IPS DF 6.9 (cell line): ENCODE measurements at places on chromosomes 6 and 20.

GRCh38 chr6:159633196-159633595, 59.8 kb downstream of the SOD2 start:
- H3K27ac ChIP-seq = no peak overlapping the region
- H3K4me3 ChIP-seq = no peak overlapping the region
- no peaks in the 10 kb centered on the region for H3K27me3 ChIP-seq
- no peak for DNase-seq

DNA sequence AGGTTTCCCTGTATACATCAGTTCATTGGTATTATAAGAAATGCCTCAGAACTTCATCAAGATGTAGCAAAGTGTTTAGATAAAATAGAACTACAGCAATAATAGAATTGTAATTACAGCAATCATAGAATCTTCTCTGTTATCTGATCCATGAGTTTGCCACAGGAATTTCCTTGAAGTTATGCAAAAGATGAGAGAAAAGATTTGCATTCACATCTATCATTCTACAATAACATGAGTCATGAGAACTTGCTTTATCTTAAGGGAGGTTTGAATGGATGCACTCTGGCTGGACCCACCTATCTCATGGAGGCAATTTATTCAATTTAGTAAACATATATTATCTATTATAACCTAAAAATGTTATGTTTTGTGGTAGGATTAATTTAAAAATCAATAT, 329.8 kb upstream of the EPHA7 start:
- H3K4me1 ChIP-seq = no peaks in the 10 kb centered on the region
- H3K4me3 ChIP-seq = no peak overlapping the region
- H3K36me3 ChIP-seq = no peaks in the 10 kb centered on the region
- H3K27ac ChIP-seq = no peak overlapping the region

GRCh38 chr20:59908855-59909254, 24.6 kb downstream of the SYCP2 start:
- H3K4me1 ChIP-seq = no peaks in the 10 kb centered on the region
- no peak overlapping the region for H3K27ac ChIP-seq

- no peak for DNase-seq
- no peaks in the 10 kb centered on the region for H3K27me3 ChIP-seq
- H3K4me1 ChIP-seq = peaks cover 1% of the 10 kb centered on the region; the same call in 1 of the 2 replicates
- no peak overlapping the region for H3K27ac ChIP-seq
- H3K36me3 ChIP-seq = no peaks in the 10 kb centered on the region
These were observed 60.7 kb downstream of the AKAP12 start for GRCh38 chr6:151300267-151300991.

DNA sequence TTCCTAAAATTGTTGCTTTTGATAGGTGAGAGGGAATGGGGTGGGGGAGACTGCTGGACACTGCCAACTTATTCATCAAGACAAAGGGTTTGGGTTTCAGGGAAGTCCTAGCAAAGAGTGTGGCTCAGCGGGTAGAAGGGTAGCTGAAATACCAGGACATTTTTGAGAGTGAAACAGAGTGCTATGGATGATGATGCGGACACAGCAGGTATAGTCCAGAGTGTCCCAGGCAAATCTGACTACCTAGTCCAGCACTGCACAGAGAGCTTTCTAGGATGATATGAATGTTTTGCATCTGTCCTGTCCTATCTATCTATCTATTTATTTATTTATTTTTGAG, 154.3 kb downstream of the BCAS1 start:
- H3K36me3 ChIP-seq = no peaks in the 10 kb centered on the region
- H3K27ac ChIP-seq = no peak overlapping the region

DNA sequence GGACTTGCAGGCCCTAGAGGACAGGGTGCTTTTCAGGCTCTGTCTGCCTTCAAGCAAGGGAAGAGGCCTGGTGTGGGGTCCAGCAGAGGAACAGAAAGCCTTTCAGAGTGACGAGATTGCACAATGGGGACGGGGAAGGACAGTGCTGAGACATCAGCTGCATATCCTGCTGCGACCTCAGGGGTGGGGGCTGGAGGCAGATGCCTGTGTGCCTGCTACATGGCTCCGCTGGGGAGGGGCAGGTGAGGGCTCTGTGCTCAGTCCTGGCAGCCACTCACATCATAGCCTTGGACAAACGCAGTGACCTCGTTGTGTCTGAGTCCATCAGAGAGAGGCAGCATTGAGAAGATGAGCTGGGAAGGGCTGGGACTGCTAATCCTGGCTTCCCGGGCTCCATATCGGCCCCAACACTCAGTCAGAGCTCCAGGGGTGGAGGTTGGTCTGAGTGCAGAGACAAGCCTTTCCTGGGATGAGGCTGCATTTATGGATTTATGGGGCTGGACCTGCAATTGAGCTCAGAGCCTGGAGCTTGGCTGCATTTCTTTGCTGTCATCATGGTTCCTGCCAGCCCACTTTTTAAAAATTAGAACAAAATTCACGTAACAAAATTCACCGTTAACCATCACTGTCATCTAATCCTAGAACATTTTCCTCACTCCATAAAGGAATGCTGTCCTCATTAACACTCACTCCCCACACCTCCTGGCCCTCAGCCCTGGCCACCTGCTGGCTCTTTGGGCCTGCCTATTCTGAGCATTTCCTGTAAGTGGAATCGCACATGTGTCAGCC, 196.9 kb upstream of the SLC24A3 start:
- H3K27me3 ChIP-seq = no peaks in the 10 kb centered on the region
- H3K36me3 ChIP-seq = no peaks in the 10 kb centered on the region
- H3K27ac ChIP-seq = no peak overlapping the region
- H3K4me1 ChIP-seq = no peaks in the 10 kb centered on the region
- no peak overlapping the region for H3K4me3 ChIP-seq

- no peaks in the 10 kb centered on the region for H3K36me3 ChIP-seq
- H3K27me3 ChIP-seq = no peaks in the 10 kb centered on the region
- no peak for DNase-seq
- H3K4me3 ChIP-seq = no peak overlapping the region
- no peaks in the 10 kb centered on the region for H3K4me1 ChIP-seq
These were observed 83.6 kb downstream of the PLEKHG1 start for GRCh38 chr6:150683320-150683719.

GRCh38 chr6:167401525-167402194, 76.8 kb downstream of the TTLL2 start:
- H3K27me3 ChIP-seq = no peaks in the 10 kb centered on the region
- no peak overlapping the region for H3K27ac ChIP-seq
- H3K4me1 ChIP-seq = no peaks in the 10 kb centered on the region
- H3K36me3 ChIP-seq = no peaks in the 10 kb centered on the region; the same call in 1 of the 2 replicates
- H3K4me3 ChIP-seq = no peak overlapping the region

DNA sequence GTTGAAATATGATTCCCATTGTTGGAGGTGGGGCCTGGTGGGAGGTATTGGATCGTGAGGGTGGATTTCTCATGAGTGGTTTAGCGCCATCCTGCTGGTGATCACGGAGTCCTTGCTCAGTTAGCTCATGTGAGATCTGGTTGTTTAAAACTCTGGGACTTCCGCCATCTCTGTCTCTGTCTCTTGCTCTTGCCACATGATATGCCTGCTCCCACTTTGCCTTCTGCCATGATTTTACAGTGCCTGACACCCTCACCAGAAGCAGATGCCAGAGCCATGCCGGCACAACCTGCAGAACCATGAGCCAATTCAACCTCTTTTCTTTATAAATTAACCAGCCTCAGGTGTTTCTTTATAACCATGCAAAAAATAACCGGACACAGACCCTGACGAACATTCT, 44.7 kb upstream of the ZFP64 start:
- H3K27ac ChIP-seq = no peak overlapping the region
- H3K36me3 ChIP-seq = no peaks in the 10 kb centered on the region
- H3K4me1 ChIP-seq = no peaks in the 10 kb centered on the region

DNA sequence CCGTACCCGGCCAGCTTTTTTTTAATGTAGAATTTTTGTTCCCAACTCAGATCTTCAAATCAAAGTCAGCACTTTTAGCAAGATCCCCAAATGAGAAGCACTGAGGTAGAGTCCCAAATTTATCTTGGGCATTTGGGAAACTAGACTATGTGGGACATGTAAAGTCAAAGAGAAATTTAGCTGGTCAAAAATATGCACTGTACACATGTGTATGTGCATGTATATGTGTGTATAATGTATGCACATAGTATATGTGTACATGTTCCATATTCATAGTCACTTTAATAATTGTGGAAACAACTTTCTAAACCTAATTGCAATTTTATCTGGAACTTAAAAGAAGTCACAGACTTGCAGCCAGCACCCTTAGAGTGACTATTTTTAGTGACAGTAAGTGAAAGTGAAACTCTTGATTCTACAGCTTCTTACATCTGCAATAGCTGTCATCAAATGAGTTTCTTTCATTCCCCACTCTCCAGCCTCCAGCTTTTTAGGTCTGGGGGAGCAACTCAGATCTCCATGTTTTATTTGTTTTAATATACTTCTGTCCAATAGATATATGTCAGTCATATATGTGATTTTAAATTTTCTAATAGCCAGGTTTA, 53.6 kb downstream of the CDC40 start:
- H3K27ac ChIP-seq = no peak overlapping the region
- no peaks in the 10 kb centered on the region for H3K27me3 ChIP-seq
- DNase-seq = no peak
- no peak overlapping the region for H3K4me3 ChIP-seq

DNA sequence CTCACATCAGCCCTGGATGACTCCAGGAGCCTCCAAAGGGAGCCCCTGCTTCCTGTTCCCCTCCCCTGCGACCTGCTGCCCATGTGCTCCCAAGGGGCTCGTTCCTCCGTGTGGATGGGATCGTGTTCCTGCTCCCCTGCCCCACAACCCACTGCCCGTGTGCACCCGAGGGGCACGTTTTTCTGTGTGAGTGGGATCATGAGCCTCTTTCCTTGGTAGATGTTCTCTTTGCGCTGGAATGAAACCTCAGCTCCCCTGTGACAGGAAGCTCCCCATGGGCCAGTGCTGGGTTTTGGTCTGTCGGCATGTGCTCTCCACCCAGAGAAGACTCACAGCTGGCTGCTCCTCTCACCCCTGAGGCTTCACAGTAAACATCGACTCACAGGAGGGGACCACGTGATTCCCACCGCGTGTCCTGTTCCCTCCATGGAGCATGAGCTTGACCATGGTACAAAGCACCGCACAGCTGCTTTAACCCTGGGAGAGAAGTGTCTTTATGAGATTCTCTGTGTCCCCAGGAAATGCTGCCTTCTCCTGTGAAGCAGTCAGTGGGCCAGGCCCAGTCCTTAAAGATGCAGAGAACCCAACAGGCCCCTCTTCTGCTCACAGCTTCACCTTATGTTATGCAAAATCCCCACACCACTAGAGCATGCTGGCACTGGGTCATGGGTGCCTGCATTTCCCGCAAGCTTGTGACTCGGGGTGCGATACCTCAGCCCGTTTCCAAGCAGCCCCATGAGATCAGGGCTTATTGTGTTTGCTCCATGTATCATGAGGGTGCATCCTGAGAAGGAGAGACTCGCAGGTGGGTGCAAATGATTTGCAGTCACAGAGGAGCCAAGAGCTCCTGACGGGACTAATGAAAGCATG, 215.1 kb downstream of the ERMARD start:
- H3K27ac ChIP-seq = no peak overlapping the region
- H3K4me3 ChIP-seq = no peak overlapping the region
- H3K4me1 ChIP-seq = 0 out of 2 replicates have a peak, but pooled peaks cover 1% of the 10 kb centered on the region
- no peak for DNase-seq

DNA sequence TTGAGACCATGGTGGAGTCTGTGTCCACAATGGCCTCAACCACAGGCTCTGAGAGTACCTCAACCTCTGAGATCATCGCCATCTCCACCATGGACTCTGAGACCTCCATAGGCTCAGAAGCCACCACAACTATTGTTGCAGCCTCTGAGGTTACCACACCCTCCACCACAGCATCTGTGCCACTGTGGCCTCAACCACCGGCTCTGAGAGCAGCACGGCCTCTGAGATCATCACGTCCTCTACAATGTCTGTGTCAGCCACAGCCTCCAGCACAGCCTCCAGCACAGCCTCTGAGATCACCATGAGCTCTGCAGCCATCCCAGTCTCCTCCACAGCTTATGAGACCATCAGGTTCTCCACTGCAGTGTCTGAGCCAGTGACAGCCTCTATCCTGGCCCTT, 19.4 kb upstream of the MUC21 start:
- no peaks in the 10 kb centered on the region for H3K27me3 ChIP-seq
- H3K27ac ChIP-seq = no peak overlapping the region
- no peak for DNase-seq
- H3K4me3 ChIP-seq = no peak overlapping the region

DNA sequence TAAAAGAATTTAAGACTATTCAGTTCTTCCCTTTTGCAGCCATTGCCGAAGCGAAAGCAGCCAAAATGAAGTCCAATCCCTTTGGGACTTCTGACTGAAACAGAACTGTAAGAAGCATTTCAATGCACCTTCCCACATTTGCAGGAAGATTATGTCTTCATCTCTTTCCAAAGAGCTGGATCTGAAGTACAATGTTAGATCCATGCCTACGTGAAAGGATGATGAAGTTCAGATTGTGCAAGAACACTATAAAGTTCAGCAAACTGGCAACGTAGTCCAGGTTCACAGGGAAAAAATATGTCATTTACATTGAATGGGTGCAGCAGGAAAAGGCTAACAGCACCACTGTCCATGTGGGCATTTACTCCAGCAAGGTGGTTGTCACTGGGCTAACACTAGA, 6.0 kb upstream of the FILIP1 start:
- no peaks in the 10 kb centered on the region for H3K4me1 ChIP-seq
- no peaks in the 10 kb centered on the region; the same call in 1 of the 2 replicates for H3K27me3 ChIP-seq
- H3K4me3 ChIP-seq = no peak overlapping the region

GRCh38 chr6:166411721-166412151, 29.0 kb upstream of the MPC1 start:
- no peak for DNase-seq
- no peaks in the 10 kb centered on the region for H3K4me1 ChIP-seq
- H3K4me3 ChIP-seq = no peak overlapping the region

DNA sequence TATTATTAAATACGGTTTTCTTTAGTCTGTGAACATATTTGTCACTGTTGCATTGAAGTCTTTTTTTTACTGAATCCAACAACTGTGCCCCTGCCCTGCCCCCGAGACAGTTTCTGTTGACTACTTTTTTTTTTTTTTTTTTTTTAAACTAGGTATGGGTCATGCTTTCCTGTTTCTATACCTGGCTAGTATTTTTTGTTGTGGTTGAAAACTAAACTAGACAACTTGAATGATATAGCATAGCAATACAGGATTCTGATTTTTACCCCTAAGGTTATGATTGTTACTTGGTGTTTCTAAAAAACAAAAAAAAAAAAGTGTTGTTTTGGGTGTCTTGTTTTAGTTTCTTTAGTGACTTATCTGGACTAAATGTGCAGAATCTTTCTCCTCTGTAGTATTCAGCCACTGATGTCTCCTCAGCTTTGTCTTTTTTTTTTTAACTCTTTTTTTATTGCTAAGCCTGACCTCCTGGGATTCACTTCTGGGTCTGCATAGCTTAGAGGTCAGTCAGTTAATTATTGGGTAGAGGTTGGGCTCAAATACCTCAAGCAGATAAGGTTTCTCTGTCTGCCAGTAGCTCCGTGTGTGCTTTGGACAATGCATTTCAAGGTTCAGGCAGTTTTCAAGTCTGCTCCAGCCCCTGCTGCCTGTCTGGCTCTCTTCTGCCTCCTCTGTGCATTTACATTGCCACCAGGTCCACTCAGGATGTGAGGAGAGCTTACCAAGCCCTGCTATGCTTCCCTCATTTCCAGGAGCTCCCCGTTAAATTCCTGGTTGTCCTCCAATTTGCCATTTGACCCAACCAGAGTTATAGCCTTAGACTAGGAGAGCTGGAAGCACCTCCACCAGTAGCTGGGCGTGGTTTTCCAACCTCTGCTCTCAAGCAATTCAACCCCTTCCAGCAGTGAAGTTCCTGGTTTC, 91.4 kb downstream of the SYNDIG1 start:
- no peak overlapping the region for H3K27ac ChIP-seq
- no peaks in the 10 kb centered on the region for H3K27me3 ChIP-seq
- H3K4me3 ChIP-seq = no peak overlapping the region
- no peaks in the 10 kb centered on the region for H3K36me3 ChIP-seq
- H3K4me1 ChIP-seq = no peaks in the 10 kb centered on the region
- DNase-seq = no peak
